Activated T-helper 1 cell treated with Interleukin-2 at 50 U/mL for 16 hours (primary cell): ENCODE measurements at places on chromosomes 16 and 17.

DNA sequence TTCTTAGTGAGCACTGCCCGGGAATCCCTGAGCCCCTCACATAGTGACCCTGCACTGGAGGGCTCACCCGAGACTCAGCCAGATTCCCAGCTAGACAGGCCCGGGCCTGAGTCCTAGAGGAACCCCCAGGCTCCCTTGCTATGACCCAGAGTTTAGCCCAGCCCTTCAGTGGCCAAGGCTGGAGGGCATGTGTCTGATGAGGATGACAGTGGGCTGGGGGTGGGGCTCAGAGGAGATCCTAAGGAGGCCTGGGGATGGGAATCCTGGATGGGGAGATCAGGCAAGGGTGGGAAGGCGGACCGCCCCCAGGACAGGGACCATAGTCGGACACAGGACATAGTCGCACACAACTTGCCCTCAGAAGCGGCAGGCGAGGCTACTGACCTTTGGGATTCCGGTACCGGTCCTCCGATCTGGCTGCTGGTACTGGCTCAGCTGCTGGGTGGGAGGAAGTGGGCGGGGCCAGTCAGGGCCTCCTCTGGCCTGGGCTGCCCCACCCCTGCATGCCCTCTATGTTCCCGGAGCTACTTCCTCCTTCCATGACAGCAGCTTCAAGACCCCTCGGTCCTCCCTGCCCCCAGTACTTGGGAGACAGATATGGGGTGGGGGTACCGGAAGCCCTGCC is 1.1 kb downstream of the CD79B start:
- DNase-seq = peak; percentile 52

DNA sequence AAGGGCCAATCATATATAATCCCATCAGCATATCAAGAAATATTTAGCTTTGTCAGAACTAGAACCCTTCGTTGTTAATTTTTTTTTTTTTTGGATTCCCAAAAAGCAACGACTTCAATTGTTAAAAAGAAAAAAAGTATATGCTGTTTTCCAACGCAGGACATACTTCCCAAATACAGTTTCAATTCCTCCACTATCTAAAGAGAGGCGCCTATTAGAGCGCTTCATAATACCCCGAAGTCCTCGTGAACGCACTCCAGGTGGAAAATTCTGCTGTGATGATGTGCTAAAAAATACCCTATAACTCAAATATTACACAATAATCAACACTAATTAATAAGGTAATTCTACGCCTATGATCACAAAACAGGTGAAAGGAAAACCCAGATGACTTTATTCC is 20.8 kb downstream of the GNA13 start:
- DNase-seq = no peak

DNA sequence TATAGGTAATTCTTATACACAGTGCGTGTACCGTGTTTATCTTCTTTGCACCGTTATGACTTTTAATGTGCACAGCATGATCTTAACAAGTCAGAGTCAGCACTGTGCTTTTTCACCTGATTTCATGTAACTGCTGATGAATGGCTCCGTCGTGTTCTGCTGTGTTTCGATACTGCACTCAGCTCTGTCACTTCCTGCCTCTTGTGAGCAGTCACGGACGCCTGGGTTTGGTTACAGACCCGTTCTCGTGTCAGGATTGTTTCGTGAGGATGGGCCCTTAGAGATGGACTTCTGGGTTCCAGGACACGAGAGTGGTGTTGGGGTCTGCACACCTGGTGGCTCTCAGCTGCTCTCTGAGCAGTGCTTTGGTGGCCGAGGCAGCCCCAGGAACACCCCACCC is 24.6 kb downstream of the TBCD start:
- DNase-seq = no peak

GRCh38 chr17:30433514-30433913 is 43.7 kb upstream of the GOSR1 start:
- no peak for DNase-seq

DNA sequence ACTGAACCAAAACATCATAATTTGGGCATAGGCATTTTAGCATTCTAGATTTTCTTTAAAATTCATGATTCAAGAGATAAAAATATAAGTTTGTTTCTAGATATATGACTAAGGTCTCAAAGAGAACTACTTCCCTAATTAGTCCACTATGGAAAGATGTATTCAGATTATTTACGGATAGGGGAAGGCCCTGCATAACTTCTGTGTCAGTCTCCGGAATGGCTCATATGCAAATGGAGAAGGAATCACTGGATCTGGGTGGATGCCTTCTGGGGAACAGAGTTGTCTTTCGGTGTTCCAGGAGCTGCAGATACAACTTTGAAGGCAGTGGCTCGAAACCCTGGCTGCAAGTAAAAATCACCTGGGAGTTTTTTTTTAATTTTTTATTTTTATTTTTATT is 17.1 kb upstream of the WFIKKN2 start:
- DNase-seq = no peak

GRCh38 chr16:68676113-68676860 is 31.2 kb downstream of the CDH3 start:
- no peak for DNase-seq

- DNase-seq = no peak
Measured at GRCh38 chr17:75539967-75540729, 14.7 kb downstream of the LLGL2 start.

DNA sequence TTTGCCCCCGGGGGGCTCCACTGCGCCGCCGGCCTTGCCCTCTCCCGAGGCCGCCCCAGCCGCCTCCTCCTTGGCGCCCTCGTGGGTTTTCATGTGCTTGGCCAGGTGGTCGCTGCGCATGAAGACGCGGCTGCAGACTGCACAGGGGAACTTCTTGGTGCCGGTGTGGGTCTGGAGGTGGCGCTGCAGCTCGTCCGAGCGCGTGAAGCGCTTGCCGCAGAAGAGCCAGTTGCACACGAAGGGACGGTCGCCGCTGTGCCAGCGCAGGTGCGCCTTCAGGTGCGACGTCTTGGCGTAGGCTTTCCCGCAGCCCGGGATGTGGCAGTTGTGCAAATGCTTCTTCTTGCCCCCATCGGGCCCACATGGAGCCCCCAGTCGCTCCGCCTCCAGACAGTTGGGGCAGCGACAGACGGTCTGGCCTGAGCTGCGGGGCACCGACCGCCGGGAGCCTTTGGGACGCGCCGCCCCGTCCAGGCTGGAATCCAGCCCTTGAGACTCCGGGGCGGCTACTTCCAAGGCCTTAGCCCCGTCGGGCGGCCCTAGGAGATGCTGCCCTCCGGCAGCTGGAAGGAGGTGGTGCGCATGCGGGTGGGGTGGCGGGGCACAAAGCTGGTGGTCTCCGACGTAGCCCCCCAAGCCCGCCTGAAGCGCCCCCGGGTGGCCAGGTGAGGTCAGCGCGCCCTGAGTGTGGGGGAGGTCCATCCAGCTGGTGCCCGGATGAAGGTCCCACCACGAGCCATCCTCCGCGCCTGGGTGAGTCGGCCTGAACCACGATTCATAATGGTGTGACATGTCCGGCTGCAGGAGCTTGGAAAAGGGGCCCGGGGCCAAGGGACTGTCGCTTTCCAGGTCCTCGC is 3.4 kb downstream of the SP6 start:
- no peak for DNase-seq

DNA sequence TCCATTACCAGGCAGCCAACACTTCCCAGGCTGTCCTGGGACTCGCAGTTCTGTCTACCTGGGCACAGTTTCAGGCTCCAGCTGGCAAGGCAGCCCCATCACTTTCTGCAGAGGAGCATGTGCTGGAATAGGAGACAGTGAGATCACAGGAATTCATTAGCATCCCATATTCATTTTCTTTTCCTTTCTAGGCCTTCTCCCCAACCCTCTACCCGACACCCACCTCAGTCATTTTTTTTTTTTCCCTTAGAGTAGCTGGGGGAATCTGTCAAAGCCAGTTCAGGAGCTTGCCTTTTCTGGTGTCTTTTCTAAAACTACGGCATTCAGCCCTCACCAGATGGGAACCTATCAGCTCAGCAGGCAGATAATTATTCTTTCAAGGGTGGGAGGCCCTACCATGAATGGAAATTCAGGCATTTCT is 42.4 kb upstream of the FBXO47 start:
- DNase-seq = no peak

DNA sequence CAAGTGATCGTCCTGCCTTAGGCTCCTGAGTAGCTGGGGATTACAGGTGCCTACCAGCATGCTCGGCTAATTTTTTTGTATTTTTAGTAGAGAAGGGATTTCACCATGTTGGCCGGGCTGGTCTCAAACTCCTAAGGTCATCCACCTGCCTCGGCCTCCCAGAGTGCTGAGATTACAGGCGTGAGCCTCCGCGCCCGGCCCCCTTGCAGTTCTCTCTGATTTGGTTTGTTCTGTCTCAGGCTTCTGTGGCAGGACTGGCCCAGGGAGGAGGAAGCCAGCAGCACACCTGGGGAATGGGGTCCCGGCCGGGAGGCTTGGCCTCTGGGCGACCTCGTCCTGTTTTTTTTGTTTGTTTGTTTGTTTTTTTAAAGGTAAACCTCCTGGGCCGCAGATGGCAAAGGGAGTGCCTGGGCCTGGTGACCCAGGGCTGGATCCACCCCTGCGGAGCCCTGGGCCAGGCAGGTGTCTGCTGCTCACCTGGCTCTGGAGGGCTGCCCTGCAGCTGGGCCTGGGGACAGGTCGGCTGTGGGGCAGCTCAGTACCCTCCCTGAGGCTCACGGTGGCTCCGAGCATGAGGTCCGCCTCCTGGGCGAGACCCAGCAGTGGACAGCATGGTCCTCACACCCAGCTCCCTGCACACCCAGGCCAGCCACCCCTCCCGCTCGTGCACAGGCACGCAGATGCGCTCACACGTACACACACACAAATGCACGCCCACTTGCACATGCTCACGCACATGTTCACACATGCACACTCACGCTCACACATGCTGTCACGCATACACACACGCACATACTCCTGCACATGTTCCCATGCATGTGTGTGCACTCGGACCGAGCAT is 3.3 kb upstream of the NUDT16L1 start:
- no peak for DNase-seq

GRCh38 chr16:11880007-11880406 is 28.7 kb upstream of the RSL1D1 start:
- DNase-seq = no peak

GRCh38 chr17:73045724-73046123 is 46.8 kb downstream of the SLC39A11 start:
- DNase-seq = no peak

DNA sequence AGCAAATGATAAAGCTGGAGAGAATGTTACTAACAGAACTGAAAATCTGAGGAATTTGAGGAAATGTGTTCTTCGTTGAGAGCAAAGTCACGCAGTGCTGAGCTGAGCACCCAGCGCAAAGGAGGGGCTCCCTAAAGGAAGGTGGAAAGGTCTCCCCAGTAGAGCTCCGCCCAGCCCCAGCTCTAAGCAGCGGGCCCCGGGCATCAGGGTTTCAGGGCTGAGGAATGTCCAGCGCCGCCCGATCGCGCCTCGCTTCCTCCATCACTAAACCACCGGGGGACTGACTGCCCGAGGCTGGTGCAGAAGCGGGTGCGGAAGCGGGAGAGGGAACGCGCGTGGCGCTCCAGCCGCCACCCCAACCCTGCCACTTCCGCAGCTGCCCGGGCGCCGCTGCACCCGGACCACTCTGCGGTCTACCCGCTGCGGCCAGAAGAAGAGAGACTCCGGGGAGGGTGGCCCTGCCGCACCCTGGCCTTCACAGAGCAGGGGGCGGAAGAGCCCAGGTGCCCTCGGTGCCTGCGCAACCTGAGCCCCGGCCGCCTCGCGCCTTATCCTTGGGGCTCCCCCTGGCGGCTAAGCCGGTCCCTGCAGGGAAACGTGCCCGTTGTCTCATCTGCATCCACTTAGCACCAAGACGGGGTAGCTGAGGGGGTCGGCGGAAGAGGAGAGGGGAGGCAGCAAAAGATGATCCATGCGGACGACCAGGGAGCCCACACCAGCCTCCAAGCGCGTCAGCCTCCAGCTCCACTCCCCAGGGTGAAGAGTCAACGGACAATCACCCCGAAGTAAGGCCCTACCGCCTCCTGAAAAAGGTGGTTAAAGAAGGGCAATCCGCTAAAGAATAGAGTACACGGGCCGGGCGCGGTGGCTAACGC is 12.4 kb upstream of the GUCY2D start:
- DNase-seq = peak; percentile 87

- no peak for DNase-seq
Measured at GRCh38 chr17:59451706-59452105, 113.7 kb upstream of the DHX40 start.

GRCh38 chr16:28321700-28322411 is 29.5 kb downstream of the SBK1 start:
- DNase-seq = no peak

DNA sequence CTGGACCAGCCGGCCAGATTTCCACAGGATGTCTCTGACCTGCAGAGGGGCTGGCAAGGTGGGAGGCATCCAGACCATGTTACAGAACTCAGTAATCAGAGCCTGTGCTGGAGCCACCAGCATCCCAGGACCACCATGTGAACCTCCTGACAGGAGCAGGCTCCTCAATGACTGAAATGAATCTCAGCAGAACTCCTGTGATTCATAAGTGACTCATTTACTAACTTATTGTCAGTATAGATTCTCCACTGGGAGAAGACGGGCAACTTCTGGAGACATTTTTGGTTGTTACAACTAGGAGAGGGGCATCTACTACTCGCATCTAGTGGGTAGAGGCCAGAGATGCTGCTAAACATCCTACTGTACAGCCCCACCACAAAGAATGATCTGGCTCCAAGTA is 3.1 kb upstream of the WWOX start:
- no peak for DNase-seq

GRCh38 chr16:12257926-12258561 is 281.5 kb downstream of the SNX29 start:
- DNase-seq = no peak

GRCh38 chr16:66741950-66742808 is 9.2 kb downstream of the DYNC1LI2 start:
- DNase-seq = no peak

DNA sequence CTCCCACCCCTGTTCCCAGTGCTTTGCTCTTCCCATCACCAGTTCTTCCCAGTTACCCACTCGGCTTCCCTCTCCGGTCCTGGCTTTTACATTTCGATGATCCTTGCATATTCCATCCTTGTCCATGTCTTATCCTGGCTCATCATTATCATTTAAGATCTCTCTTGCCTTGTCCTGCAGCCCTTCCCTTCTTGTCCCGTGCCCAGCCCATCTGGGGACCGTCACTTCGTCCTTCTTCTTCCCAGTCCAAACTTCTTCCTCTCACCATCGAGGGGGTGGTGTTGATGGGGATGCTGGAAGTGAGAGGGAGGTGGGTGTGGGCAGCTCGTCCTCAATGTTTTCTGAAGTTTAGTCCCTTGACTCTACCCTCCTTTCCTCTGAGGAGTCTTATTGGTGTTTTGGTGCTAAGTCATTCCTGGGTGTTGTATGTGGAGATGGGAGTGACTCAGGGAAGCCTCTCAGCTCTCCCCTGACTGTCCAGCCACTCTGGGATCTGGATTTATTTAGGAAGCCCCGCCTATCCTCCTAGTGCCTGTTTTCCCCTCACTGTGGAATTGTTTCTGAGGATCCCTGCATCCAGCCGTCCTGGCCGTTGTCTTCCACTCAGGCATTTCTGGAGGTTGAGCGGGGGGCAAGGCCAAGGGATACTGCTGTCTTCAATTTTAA is 975 bp downstream of the SNX29 start:
- DNase-seq = no peak

- DNase-seq = no peak
Measured at GRCh38 chr17:76732734-76733617, 4.2 kb downstream of the SRSF2 start.

DNA sequence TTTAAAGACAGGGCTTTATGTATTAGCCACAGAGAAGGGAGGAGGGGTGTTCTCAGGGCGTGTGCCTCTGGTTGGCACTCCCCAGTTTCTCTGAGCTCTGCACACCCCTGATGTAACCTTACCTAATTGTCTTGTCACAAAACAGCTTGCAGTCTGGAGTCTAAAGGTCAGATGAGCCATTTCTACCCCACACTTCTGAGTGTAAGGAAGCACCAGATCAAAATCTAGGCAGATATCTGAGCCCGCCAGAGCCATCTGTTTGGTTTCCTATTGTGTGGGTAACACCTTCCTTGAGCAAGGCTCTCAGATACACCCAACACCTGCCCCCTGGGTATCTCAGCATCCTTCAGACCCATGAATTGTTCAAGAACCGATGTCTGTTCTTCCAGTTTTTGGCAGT is 15.5 kb downstream of the CDH1 start:
- DNase-seq = no peak
